ENCODE measurements at places on chromosomes 3 and 15. TPM values are rescaled to one million over a fixed set of nuclear protein-coding genes. Genes with fewer than 3 reads are reported as not detected.
A peak's percentile ranks its signal among the peaks of the same experiment; 100 is the strongest.

DNA sequence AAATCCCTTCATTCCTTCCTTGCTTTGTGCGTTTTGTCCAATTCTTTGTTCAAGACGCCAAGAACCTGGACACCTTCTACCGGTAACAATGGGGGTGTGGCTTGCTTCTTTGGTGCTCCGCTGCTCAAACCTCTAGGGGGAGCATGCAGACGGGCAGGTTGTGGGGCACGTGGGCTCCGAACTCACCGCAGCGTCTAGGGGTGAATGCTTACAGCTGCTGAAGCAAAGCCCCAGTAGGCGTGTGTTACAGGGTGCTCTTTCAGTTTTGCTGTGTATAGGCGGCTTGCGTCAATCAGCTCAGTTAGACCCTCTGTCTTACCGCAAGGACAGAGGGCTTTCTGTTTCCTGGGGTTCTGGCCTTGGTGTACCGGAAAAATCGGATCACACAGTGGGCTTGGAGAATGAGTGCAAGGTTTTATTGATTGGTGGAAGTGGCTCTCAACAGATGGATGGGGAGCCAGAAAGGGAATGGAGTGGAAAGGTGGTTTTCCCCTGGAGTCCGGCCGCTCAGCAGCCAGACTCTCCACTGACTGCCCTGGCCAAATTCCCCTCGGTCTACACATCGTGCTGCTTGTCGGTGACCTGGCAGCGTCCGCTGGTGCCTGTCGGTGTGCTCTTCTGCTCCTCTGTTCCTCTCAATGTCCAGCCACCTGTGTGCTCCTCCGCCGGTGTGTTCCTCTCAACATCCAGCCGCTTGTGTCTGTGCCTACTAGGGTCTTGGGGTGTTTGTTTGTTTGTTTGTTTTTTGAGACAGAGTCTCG lies 1.2 kb upstream of the LRRC34 start:
- no peak for DNase-seq

- DNase-seq: peak; percentile 81
Measured at GRCh38 chr15:40092256-40092978, 16.3 kb downstream of the BMF start.

DNA sequence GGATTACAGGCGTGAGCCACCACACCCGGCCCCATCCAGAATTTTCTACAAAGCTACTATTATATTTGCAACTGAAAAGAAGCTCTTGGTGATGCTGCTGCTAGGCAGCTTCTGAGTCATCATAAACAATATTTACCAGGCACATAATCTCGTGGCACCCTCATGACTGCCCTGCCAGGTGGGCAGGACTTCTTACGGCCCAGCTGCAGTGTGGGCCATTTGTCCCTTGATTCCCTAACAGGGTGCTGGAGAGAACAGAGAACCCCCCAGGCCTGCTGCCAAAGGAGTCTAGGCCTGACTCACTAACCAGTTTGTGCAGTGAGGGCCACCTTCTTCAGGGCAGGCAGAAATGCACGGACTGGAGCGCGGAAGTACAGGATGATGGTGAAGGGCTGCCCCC lies 4.9 kb downstream of the EPB42 start:
- no peak for DNase-seq

- no peak for DNase-seq
Measured at GRCh38 chr15:85852969-85853368, 58.2 kb upstream of the KLHL25 start.

- DNase-seq: no peak
Measured at GRCh38 chr15:70604666-70605315, 158.6 kb downstream of the UACA start.

DNA sequence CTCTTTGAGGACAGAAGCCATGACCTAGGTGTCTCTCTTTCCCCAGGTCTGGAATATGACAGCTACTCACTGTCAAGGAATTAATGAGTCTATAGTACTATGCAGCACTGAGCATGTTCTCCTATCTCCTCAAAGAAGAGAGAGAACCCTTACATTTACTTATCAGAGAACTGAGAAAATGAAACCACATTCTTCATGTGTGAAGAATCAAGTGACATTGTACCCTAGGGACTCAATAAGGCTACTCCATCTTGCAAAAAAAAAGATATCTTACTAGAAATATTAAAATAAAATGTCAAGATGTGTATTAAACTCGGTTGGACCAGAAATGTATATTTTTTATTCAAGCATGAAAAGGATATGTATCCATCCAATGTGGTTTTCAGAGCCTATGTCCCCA lies 133.2 kb upstream of the COL8A1 start:
- no peak for DNase-seq

GRCh38 chr3:57068437-57069089 lies 8.1 kb downstream of the SPATA12 start:
- DNase-seq: no peak

GRCh38 chr15:51170882-51171633 lies 76.4 kb upstream of the TNFAIP8L3 start:
- no peak for DNase-seq

GRCh38 chr15:69730281-69731080 lies 277.9 kb downstream of the RPLP1 start:
- DNase-seq: no peak

GRCh38 chr3:126959921-126960603 lies 22.9 kb upstream of the PLXNA1 start:
- no peak for DNase-seq

DNA sequence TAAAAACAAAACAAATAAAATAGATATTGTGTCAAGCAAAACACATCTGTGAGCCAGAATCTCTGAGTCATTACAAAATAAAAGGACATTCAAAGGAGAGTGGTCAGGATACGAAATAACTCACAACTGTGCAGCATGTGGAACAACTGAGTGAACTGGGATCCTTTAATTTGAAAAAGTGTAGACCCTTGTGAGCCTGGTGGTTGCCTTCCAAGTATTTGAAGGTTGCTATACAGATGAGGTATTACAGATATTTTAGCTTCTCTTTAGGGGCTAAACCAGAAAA lies 26.7 kb downstream of the KCNMB2 start:
- DNase-seq: no peak

- no peak for DNase-seq
Measured at GRCh38 chr3:178629430-178630178, 93.4 kb downstream of the KCNMB2 start.

- DNase-seq: no peak
Measured at GRCh38 chr15:89576417-89576773, 1.1 kb downstream of the TICRR start.

DNA sequence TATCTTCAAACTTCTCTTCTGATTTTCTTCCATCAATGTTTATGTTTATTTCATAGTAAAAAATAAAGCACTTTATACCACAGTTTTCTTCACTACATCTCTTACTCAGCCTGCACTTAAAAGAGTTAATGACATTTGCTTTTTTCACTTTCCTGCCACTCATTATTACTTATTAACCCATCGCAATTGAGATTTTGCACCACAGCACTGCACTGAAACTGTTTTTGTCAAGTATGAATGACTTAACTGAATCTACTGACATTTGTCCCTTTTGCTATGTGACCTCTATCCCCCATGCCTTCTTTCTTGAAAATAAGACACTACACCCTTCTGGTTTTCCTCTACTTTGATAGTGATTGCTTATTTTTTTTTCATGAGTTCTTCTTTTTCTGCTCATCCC lies 739.7 kb upstream of the DPPA4 start:
- DNase-seq: no peak

DNA sequence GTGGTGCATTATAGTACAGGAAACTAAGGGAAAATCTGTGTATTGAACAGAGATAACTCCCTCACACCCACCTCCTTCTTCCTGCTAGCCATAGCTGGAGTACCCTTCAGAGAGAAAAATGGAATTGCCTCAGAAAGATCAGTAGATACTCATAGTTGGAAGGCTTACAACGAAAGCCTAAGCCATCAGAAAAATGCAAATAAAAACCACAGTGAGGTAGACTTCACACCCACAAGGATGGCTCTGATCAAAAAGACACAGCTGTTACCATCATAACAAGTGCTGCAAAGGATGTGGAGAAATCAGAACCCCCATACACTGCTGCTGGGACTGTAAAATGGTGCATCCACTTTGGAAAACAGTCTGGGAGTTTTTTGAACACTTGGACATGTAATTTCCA lies 7.4 kb upstream of the DLG1 start:
- no peak for DNase-seq

DNA sequence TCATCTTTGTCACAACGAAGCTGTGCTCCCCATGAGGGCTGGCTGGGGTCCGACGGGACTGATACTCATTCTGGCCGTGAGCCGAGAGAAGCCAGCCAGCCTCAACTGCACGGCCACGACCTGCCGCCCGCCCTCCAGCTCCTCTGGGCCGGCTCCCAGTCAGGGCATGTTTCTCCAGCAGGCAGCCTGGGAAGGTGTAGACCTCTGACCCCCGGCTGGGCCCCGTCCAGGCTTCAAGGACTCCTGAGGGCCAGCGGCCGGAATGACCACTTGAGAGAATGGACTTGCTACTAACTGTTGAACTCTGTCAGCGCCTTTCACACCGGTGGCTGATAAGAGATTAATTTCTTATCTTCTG lies 18.1 kb upstream of the MUC4 start:
- no peak for DNase-seq

DNA sequence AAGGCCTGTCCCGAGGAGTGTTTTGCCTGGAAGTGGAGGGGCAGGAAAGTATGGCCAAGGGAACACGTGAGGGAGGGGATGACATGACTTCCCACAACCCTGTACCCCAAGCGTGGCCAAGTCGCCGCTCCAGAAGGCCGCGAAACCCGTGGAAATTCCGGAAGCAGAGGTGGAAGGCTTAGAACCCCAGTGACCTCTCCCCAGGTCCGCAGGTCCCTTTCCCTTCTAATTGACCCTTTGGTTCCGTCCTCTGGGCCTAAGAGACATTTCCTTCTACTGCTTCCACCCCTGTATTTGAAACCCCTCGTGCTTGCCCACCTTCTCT lies 548 bp upstream of the BTBD1 start:
- DNase-seq: no peak

- no peak for DNase-seq
Measured at GRCh38 chr3:186318135-186318534, 43.9 kb downstream of the DGKG start.

GRCh38 chr3:150094150-150094933 lies 123.6 kb upstream of the PFN2 start:
- DNase-seq: no peak

IGSF10 gene
- polyA plus RNA-seq: 2.2 TPM

LRTM1 gene
- polyA plus RNA-seq: not detected

SACM1L gene
- polyA plus RNA-seq: 58.8 TPM

BLM gene
- polyA plus RNA-seq: 12.9 TPM

GPR149 gene
- not detected for polyA plus RNA-seq

WNT7A gene
- 0.04 TPM for polyA plus RNA-seq

SELENOS gene
- polyA plus RNA-seq: 71.8 TPM

FAM81A gene
- 21.1 TPM for polyA plus RNA-seq

WNT5A gene
- 44.3 TPM for polyA plus RNA-seq

CKMT1B gene
- 2.6 TPM for polyA plus RNA-seq

ANKRD34C gene
- 0.04 TPM for polyA plus RNA-seq

All from right renal cortex interstitium (tissue), 3 donors.